NCI-H187 treated with DMSO at 0.1 percent for 48 hours (cell line): ENCODE measurements at places on chromosomes 2 and 18.

- DNase-seq, result no peak
Observed at GRCh38 chr2:45625824-45626223, 14.8 kb upstream of the SRBD1 start.

DNA sequence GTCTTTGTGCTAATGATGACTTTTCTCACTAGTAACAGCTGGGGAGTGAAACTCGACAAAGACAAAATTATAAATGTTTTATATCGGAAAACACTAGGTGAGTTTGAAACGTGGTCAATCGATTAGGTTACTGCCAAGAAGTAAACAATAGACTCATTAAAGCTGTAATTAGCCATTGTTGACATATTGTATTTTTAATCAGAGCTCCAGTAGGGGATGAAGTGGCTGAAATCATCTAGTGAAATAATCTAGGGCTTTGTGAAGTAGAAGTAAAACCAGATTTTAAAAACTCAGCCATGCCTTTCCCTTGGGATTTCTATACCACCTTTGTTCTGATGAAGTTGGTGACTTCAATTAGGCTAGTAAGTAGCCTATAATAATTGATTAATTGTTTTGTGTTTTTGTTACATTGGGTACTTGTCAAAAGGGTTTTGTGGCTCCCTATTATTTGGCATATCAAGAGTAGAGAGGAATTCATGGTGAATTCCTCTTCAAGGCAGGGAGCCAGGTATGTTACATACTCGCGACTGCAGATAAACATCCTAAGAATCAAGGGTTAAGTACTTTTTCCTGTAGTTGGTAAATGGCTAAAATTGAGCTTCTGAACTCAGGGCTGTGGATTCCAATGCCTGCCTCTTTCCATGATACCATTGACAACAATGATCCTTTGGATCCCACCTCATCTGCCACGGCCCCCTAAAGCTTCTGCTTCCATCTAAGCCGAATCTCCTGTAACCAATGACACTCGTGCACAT, 31.6 kb downstream of the RAB27B start:
- DNase-seq, result no peak

GRCh38 chr2:8501061-8501720, 180.7 kb upstream of the ID2 start:
- DNase-seq, result no peak

GRCh38 chr2:23250371-23250770, 134.6 kb upstream of the KLHL29 start:
- no peak for DNase-seq

- no peak for DNase-seq
Observed at GRCh38 chr2:216737676-216738075, 42.3 kb upstream of the IGFBP5 start.

GRCh38 chr2:207484444-207485391, 45.0 kb upstream of the CREB1 start:
- no peak for DNase-seq

- DNase-seq, result no peak
Observed at GRCh38 chr2:186515376-186515775, 29.3 kb downstream of the ZC3H15 start.

DNA sequence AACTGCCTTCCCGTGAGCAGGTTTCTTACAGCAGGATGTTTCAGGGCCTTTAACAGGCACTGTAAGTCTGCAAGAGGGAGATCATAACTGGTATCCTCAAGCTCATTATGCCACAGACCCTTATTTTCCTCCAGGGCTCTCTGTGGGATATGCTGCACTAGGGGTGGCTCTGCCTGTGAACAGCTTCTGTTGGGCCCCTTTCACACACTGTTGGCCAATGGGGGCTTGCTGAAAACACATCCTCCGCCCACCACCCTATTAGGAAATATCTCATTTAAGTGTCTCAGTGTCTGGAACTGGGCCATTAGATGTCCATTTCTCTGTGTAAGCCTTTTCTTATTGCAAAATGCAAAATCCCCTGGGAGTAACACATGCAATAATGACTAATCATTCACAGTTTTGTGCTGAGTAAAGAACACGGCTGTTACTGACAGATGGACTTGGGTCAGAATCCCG, 414.3 kb upstream of the HS6ST1 start:
- DNase-seq, result no peak

DNA sequence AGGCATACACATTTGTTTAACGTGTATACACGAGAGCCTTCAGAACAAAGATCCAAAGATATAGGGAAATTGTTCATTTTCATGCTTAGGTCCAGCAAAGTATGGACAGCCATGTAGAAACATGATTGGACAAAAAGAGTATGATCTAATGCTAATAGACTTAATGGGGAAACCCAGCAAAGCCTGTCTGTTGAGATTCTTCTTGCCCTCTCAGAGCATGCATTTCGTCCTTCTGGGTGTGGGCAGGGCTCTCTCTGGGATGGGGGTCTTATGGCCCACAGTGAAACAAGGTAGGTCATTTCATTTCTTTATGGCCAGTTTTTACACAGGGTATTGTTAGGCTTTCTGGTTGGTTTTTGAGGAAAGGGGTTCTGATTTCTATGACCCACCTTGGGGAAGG, 124.4 kb downstream of the COMMD1 start:
- DNase-seq, result no peak

DNA sequence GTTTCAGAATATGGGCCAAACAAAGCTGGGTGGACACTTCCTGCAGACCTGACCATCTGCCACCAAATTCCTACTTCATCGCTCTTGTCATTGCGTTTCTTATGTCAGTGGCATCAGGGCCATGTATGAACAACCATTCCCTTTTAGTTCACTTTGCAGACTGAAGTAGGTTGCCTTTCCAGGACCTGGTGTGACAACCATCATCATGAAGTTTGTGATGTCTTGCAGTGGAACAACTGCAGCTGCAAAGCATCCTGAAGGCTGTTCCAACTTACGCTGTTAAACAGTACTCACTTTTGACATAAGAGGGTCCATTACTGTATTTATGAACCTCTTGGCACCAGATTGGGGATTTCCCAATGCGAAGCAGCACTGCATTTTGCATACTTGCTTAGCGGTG, 511.6 kb downstream of the ARHGAP15 start:
- DNase-seq, result no peak

- no peak for DNase-seq
Observed at GRCh38 chr2:174343623-174344455, 9.1 kb downstream of the SP9 start.

- no peak for DNase-seq
Observed at GRCh38 chr2:1742301-1742680, 2.0 kb downstream of the PXDN start.

DNA sequence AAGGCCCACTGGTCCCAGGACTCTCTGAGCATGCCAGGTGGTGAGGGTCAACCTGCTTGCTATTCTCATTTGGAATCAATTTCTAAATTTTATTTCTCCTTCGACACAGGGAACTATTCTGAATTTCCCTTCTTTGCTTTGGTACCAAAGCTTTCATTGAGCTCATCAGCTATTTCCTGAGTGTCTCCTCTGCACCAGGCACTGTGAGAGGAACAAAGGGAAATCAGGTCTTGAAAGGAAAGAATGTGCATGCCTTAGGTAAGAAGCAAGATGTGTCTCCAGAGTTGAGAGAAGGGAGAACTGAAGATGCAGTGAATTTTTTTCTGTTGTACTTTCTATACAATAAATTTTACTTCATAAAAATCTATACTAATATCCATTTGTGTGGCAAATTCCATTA, 17.9 kb downstream of the SPATS2L start:
- DNase-seq, result no peak

DNA sequence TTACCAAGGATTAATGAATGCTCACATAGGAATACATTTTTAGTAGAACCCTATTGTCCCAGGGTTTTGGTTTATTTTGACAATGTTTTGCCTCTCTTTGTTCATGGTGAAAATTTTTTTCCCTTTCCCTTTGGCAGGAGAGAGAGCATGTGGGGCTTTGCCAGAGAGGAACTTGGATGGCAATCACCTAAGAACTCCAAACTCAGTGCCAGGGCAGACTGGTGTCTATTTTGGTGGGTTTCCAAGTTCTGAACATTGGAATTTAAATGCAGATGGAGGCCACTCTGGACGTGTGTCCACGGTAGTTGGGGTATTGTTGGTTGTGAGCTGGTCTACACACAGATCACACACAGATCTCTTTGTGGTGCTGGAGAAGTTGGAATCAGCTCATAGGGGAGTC, 2091.1 kb upstream of the PIK3C3 start:
- DNase-seq, result no peak

DNA sequence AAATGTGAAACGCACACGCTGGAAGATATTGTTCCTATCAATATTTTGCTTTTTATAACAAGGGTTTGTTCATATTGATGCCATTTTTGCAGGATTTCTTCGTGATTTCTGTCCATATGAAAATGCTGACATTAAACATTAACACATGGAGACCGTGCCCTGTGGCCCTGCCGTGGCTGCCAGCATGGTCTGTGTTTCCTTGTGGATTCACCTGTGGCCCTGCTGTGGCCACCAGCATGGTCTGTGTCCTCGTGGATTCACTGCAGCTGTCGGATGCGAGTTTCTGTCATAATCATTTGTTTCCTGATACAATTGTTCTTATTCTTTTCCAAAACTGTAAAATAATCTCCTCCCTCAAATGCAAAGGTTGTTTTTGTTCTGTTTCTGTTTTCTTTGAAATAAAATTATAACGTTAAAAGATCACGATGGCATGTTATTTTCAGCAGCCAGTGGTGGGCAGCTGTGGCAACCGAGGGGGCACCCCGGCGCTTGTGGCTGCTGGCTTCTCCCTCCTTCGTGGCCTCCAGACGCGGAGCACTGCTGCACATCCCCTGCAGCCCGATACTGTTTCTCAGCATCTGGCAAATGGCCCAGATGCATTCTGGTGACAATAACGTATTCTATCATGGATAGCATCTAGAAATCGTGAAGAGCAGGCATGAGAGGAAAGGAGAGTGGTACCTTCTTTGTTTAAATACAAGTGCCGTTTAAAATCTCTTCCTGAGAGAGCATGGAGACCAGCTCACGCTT, 143.5 kb downstream of the PTGR3 start:
- DNase-seq, result peak; percentile 37

GRCh38 chr2:173590276-173590861, 235.7 kb downstream of the CDCA7 start:
- DNase-seq, result no peak

DNA sequence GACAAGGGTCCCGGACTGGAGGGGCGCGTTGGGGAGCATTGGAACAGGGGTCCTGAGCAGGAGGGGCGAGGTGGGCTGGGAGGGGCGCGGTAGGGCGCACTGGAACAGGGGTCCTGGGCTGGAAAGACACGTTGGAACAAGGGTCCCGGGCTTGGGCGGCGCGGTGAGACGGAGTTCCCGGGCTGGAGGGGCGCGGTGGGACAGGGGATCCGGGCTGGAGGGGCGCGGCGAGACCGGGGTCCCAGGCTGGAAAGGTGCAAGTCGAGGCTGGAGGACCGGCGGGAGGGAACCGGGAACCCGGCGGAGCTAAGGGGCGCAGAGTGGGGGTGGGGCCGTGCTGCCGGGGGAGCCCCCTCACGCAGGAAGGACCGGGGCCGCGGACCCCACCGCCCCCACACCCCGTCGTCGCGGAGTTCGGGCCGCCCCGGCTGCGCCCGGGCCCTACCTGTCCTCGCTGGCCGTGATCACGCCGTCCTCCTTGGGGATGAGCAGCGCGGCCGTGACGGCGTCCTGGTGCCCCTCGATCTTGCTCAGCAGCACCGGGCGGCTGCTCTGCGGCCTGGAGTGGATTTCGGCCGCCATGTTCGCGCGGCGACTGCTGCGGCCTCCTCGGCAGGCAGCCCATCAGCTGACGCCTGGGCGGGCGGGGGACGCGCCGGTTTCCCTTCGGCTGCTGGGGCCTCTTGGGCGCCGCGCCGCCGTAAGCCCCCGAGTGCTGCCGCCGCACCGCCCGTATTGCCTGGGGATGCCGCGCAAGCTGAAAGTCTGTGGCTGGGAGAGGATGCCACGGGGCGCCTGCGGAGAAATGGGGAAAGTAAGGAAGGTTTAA, at the start of gene WDFY1:
Gene WDFY1 (minus strand): TSS at position 633 of the 829 bp plus-strand sequence. CDS start 51 bp downstream, at position 582.
- no peak for DNase-seq

GRCh38 chr2:98903767-98904485, 32.1 kb downstream of the CRACDL start:
- no peak for DNase-seq

- no peak for DNase-seq
Observed at GRCh38 chr18:63016270-63016669, 300.9 kb downstream of the PHLPP1 start.

GRCh38 chr18:62131301-62131909, 55.5 kb downstream of the PIGN start:
- no peak for DNase-seq

DNA sequence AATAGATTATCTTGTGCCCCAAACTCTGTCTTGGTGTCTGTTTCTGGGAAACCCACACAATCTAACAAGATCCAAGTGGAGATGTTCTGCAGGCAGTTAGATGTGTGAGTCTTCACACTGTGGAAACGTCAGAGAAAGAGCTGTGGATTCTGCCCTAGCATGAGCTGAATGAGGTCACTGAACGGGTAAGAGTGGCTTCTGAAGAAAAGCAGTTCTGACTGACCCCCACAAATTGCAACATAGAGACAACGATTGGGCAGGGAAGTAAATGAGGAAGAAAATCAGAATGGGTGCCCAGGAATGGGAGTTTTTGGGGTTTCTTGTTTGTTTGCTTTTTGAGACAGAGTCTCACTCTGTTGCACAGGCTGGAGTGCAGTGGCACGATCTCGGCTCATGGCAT, 12.9 kb upstream of the RPL37A start:
- DNase-seq, result no peak

GRCh38 chr2:134927195-134927594, 8.6 kb downstream of the CCNT2 start:
- no peak for DNase-seq

DNA sequence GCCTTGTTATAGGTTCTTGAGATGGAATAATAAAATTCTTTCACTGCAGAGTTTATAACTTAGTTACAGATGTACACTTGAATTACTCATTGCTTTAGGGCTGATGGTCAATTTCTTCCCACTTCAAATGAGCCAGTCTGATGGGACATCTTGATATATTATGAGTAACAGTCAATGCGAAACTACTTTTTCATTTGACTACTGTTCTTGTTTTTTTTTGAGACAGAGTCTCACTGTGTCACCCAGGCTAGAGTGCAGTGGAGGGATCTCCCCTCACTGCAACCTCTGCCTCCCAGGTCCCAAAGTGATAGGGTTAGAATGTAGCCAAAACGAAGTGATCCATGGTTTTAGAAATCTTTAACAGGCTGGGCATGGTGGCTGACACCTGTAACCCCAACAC, 57.1 kb downstream of the ST3GAL5 start:
- DNase-seq, result no peak

DNA sequence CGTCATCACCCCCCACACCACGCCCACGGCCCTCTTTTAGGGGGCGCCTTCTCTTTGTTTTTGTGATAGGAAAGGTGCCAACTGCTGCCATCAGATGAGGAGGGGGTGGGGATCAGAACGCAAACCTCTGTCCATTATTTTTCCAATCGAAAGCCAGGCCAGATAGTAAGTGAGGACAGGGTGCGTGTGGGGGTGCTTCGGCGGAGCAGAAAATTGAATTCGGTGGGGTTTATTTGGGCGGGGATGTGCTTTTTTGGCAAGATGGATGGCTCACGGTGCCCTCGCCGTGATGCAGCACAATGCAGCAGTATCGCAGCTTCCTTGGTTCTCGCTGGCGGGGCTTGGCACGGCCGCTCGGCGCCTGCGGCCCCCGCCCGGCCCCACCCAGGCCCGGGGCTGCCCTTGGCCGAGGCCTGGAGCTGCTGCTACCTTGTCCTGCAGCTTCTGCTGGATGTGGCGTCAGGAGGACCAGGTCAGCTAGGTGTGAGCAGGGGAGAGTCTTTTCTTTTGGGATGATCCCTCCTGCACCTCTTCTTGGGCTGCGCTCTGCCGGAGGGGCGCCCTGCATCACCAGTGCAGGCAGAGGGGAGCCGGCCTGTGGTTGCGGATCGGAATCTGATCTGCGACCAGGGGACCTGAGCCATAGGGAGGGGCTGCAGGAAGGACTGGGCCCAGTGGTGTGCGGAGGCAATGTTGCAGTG, 1.3 kb downstream of the SPTBN1 start:
- no peak for DNase-seq

- no peak for DNase-seq
Observed at GRCh38 chr2:239752951-239753350, 272.2 kb downstream of the NDUFA10 start.
